ENCODE measurements at places on chromosomes 3 and 15.
A peak's percentile ranks its signal among the peaks of the same experiment; 100 is the strongest.

GRCh38 chr3:190384309-190384756 lies 3.6 kb upstream of the CLDN16 start:
- DNase-seq = no peak

GRCh38 chr3:65779390-65779789 lies 259.3 kb downstream of the MAGI1 start:
- no peak for DNase-seq

- no peak for DNase-seq
Observed at GRCh38 chr3:127665586-127665985, 7.2 kb upstream of the ABTB1 start.

- DNase-seq = peak; percentile 40
Observed at GRCh38 chr3:48478626-48479555, 25.1 kb downstream of the SHISA5 start.

GRCh38 chr15:31407376-31407775 lies 80.7 kb downstream of the KLF13 start:
- DNase-seq = no peak

- DNase-seq = no peak
Observed at GRCh38 chr3:46062679-46063078, 35.4 kb upstream of the XCR1 start.

DNA sequence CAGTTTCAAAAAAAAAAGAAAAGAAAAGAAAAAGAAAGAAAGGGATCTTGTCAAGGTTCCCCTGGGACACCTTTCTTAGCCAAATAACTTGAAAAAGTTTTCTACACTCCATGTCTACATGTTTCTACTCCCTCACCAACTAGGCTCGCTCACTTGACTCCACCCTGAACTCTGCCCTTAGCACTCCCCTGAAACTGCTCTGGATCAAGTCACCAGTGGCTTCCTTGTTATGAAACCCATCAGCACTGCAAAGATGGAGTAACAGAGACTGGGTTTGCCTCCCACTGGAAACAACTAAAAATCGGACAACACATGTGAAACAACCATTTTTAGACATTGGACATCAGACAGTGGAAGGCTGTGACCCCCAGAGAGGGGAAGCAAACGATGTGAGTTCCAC lies 36.8 kb downstream of the TMEM40 start:
- no peak for DNase-seq

DNA sequence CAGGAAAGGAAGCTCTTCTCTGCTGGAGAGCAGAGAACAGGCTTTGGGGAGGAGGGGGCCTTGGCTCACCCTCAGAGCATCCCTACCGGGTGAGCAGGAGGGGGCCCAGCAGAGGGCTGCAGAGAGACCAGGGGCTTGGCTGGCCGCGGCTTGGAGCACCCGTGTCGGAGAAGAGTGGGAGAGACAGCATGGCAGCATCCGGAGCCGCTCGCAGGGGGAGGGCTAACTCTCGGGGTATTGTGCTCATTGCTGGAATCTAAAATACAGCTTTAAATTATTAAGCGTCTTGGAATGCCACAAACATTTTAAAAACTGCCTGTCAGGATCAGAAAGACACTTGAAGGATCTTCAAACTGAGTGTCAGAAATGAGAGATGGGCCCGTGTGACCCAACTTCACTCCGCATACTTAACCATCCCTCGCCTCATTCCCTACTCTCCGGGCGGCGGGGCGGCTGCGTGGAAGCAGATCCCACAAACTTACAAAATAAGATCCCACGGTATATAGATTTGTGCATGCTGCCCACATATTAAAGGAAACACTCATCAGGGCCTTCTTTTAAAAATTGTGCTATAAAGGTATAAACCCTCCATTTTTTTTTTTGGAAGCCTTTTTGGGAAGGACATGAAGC lies 53.9 kb downstream of the EIF4E3 start:
- no peak for DNase-seq

- no peak for DNase-seq
Observed at GRCh38 chr3:126373682-126374601, 16.7 kb upstream of the KLF15 start.

- no peak for DNase-seq
Observed at GRCh38 chr3:116445311-116445841, at the start of gene LSAMP. Gene LSAMP, minus strand, starts transcription at chr3:116445487.

DNA sequence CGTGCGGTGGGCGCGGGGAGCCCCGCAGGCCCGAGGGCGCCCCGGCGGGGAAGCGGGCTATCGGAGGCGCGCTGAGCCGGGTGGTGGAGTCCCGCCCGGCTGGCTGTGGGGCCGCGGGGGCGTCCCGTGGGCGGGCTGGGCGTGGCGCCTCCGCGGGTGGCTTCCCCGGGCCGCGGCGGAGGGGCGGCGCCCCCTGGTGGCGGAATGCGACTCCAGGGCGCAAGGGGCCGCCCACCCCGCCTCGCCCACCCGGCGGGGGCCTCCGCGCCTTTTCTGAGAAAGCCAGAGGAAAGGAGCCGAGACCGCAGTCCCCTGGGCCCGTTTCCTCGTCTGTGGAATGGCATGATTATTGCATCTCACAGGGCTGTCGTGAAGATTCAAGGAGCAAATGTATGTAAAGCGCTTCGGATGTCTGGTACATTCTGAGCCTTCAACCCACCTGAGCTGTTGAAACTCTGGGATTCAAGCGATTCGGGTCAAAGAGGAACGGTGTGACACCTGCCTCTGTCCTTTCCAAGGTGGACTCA lies 31.9 kb upstream of the RAB6B start:
- DNase-seq = peak; percentile 53

DNA sequence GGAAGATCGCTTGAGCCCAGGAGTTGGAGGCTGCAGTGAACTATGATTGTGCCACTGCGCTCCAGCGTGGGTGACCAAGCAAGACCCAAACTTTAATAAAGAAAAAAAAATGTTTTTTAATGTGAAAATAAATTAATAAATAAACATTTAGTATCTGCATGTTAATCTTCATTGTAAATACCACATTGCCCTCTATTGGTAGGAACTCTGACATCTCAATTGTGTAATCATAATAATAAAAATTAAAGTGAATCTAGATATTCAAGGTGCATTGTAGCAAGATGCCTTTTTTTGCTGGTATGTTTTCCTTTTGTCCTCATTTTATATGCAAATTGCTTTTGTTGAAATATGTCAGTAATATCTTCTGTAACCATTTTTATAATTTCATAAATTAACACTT lies 95.0 kb upstream of the LIMD1 start:
- no peak for DNase-seq

DNA sequence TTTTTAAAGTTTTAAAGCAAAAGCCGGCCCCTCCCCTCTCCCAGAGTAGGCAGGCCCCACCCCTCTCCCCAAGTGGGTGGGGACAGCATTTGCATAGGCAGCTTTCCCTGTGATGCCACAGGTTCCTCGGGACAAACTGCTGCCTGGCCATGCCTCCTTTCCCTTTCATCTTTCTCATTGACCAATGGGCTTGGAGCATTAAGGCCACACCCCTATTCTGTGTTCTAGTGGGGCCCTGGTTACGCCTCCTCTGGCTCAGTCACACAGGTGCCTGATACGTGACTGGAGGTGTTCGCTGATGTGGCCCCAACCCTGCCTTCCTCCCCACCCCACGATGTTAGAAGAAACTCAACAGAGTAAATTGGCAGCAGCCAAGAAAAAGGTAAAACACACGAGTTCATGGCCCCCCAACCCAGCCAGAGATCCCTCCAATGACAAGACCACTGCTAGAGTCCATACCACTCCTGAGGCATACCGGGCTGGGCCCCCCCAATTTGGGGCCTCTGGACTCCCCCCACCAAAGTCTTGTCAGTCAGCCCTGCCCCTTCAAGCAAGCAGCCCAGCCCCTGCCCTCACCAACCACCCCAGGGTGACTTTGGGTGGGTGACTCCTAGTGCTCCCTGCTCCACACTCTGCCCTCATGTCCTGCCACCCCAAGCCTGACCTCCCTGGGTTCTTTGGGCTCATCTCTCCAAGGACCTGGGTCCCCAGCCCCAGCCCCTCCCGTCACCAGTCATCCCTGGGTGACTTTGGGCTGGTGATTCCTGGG lies 62.8 kb upstream of the CSPG4 start:
- no peak for DNase-seq

- no peak for DNase-seq
Observed at GRCh38 chr3:180362081-180362480, 239.9 kb upstream of the TTC14 start.

GRCh38 chr15:40938536-40938870 lies 9.4 kb downstream of the DLL4 start:
- DNase-seq = no peak

DNA sequence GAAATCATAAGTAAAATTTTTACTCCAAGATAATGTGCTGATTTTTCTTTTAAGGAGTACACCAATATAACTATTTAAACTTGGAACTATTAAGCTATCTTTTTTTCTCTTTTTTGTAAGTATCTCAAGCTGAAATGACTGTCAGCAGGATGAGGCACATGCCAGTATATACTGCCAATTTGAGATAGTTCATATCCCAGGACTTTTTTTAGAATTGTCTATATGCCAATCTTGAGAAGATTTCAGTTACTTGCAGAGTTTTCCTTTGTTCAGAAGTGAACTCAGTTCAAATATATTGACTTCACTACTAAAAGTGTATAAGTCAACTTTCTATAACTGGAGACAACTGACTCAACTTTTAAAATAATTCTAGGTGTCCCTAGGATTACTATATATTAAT lies 181.7 kb upstream of the ZNF717 start:
- DNase-seq = no peak

All from activated T-helper 1 cell treated with anti-CD3 and anti-CD28 coated beads, Interleukin-2, amount 50 U/mL, for 16 hours (primary cell).